ENCODE measurements at places on chromosomes 1 and 21. TPM values are rescaled to one million over a fixed set of nuclear protein-coding genes. Genes with fewer than 3 reads are reported as not detected.

NTRK1 gene
- total RNA-seq, result 0.33 TPM

HAO2 gene
- not detected for total RNA-seq

TTF2 gene
- total RNA-seq, result 28.4 TPM

DHRS3 gene
- total RNA-seq, result 1.5 TPM

SLC5A9 gene
- not detected for total RNA-seq

AADACL3 gene
- total RNA-seq, result not detected

AMY2A gene
- not detected for total RNA-seq

C8B gene
- total RNA-seq, result not detected

GCSAML gene
- total RNA-seq, result not detected

ARTN gene
- 1.9 TPM for total RNA-seq

GLIS1 gene
- total RNA-seq, result 1.4 TPM

C1orf210 gene
- 1.6 TPM for total RNA-seq

NUDT4B gene
- not detected for total RNA-seq

LORICRIN gene
- not detected for total RNA-seq

GALNT2 gene
- 114 TPM for total RNA-seq

OR2L5 gene
- total RNA-seq, result not detected

HJV gene
- total RNA-seq, result not detected

DNAI4 gene
- total RNA-seq, result 9.6 TPM

KCNE1 gene
- 0.20 TPM for total RNA-seq

SH2D2A gene
- total RNA-seq, result 27.9 TPM

NKAIN1 gene
- total RNA-seq, result 0.12 TPM

TPTE gene
- not detected for total RNA-seq

PGLYRP3 gene
- total RNA-seq, result not detected

GPR3 gene
- total RNA-seq, result 0.65 TPM

TDRD5 gene
- 0.12 TPM for total RNA-seq

TLCD4 gene
- 1.9 TPM for total RNA-seq

TMEM54 gene
- total RNA-seq, result 12.1 TPM

OVAAL gene
- total RNA-seq, result not detected

IFNAR2 gene
- 8.8 TPM for total RNA-seq

LRRC53 gene
- total RNA-seq, result not detected

ADAMTSL4 gene
- 13.3 TPM for total RNA-seq

S100B gene
- total RNA-seq, result not detected

Measured in MCF 10A (cell line).